ENCODE measurements at places on chromosomes 3 and 15.
A peak's percentile ranks its signal among the peaks of the same experiment; 100 is the strongest.

- H3K4me1 ChIP-seq, result no peaks in the 10 kb centered on the region
- H3K27me3 ChIP-seq, result peaks cover 26% of the 10 kb centered on the region
- H3K4me3 ChIP-seq, result no peak overlapping the region
- H3K27ac ChIP-seq, result no peak overlapping the region
- DNase-seq, result no peak
Observed at GRCh38 chr15:44092221-44092620, 102.8 kb downstream of the FRMD5 start.

DNA sequence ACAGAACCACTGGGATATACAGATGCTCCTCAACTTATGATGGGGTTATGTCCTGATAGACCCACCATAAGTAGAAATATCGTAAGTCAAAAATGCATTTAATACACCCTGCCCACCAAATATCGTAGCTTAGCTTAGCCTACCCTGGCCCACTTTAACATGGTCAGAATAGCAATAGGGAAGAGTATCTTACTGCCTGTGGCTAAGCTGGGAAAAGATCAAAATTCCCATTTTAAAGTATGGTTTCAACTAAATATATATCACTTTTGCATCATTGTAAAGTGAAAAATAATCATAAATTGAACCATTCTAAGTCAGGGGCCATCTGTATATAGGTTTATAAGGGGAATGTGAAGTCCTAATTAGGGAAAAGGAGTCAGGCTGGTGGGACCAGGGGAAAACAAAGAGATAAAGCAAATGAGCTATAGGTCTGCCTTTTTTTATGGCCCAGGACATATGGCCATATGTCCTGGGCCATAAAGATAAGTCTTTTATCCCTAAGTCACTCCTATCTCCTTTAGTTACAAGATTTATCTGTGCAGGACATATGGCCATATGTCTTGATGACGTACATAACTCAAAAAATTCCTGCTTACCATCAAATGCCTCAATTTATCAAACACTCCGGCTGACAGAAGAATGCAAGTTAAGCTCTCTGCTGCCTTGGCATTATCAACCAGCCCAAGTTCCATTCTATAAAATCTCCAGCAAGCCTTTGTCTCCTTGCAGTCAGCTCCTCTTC, 11.2 kb downstream of the RTP3 start:
- H3K4me1 ChIP-seq, result peaks cover 7% of the 10 kb centered on the region
- H3K4me3 ChIP-seq, result no peak overlapping the region
- H3K27ac ChIP-seq, result no peak overlapping the region
- peaks cover 14% of the 10 kb centered on the region for H3K27me3 ChIP-seq
- peaks cover 5% of the 10 kb centered on the region for H3K36me3 ChIP-seq

- H3K27me3 ChIP-seq, result no peaks in the 10 kb centered on the region
- H3K27ac ChIP-seq, result no peak overlapping the region
- H3K4me3 ChIP-seq, result no peak overlapping the region
Observed at GRCh38 chr3:181454451-181455027, 257.2 kb upstream of the SOX2 start.

DNA sequence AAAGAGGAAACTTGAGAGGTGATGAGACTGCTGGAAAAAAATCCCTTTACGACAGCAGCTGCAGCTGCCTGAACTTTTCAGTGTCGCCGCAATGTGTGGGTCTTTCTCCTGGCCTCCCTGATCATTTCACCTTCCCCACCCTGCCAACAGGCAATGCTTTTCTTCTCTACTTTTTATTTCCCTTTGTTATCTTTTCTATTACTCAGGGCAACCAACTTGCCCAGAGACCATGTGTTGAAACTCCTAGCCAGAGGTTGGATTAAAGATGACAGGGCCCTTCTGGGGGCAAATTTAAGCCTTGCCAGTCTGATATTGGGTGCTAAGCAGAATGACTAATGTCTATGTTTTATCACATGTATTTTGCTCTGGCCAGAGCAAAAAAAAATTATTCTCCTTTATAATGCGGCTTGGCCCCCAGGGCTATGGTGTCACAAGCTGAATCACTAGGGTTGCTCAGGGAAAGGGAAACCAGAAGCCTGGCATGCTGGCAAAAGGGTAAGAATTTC, 51.5 kb upstream of the CFAP20DC start:
- H3K27me3 ChIP-seq, result peaks cover 15% of the 10 kb centered on the region
- no peak overlapping the region for H3K4me3 ChIP-seq
- no peak for DNase-seq

DNA sequence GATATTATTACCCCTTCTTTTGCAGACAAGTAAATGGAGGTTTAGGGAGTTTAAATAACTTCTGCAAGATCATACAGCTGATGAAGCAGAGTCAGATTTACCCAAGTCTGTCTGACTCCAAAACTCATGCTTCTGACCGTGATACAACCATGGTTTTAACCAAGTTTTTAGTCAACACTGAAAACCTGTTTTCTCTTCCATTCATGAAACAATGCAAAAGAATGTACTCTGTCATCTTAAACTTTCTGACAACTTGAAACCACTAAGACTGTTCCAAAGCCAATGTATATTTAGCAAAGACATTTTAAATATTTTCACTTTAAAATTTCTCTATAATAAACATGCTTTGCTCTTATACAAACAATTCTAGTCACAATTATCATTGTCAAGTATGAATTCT, 77.0 kb upstream of the RBMS3 start:
- H3K27ac ChIP-seq, result no peak overlapping the region
- H3K27me3 ChIP-seq, result no peaks in the 10 kb centered on the region
- no peaks in the 10 kb centered on the region for H3K36me3 ChIP-seq
- no peaks in the 10 kb centered on the region for H3K4me1 ChIP-seq
- H3K4me3 ChIP-seq, result no peak overlapping the region

DNA sequence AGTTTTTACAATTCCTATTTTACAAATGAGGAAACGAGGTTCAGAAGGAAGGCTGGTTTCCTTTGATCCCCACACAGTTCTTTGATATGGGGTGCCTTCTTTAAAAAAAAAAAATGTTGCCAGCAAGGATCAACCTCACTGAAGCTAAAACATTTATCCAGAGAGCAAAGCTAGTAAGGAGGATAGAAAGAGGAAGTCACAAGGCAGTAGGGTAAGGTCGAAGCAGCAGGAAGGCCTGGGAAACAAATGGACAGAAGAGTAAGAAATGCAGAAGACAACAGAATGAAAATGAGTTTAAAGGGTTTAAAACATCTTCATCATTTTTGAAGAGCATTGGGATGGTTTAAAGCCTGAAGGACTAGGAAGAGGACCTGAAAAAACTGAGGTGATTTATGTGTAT, 30.6 kb upstream of the CP start:
- H3K4me3 ChIP-seq, result no peak overlapping the region
- no peak overlapping the region for H3K27ac ChIP-seq
- no peaks in the 10 kb centered on the region for H3K27me3 ChIP-seq

GRCh38 chr15:88653200-88654064, 14.6 kb downstream of the ISG20 start:
- H3K27me3 ChIP-seq, result no peaks in the 10 kb centered on the region
- H3K27ac ChIP-seq, result peak overlapping the region; percentile 90
- H3K4me1 ChIP-seq, result peaks cover 65% of the 10 kb centered on the region

DNA sequence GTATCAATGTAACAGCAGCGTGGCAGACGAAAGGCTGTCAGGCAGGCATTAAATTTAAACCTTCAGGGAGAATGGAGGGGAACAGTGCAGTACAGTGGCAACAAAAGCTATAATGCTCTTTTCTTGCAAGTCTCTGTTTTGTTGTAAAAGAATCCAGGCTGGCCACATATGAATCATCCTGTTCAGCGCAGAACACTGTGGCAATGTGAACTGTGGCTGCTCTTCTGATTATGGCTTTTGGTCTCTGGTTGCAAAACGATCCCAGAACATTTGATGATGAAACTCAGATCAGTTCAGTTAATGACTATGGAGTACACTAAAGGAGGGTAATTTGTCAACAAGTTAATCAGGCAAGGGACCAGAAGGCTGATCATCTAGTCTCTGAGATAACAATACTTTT, 219.7 kb upstream of the SGO1 start:
- H3K4me3 ChIP-seq, result no peak overlapping the region
- H3K27me3 ChIP-seq, result no peaks in the 10 kb centered on the region
- H3K4me1 ChIP-seq, result no peaks in the 10 kb centered on the region
- no peak overlapping the region for H3K27ac ChIP-seq
- no peak for DNase-seq
- H3K36me3 ChIP-seq, result no peaks in the 10 kb centered on the region

GRCh38 chr3:24538891-24539290, 44.2 kb upstream of the THRB start:
- DNase-seq, result no peak
- H3K4me3 ChIP-seq, result no peak overlapping the region
- H3K36me3 ChIP-seq, result no peaks in the 10 kb centered on the region
- peaks cover 7% of the 10 kb centered on the region for H3K4me1 ChIP-seq
- peaks cover 9% of the 10 kb centered on the region for H3K27me3 ChIP-seq
- no peak overlapping the region for H3K27ac ChIP-seq

DNA sequence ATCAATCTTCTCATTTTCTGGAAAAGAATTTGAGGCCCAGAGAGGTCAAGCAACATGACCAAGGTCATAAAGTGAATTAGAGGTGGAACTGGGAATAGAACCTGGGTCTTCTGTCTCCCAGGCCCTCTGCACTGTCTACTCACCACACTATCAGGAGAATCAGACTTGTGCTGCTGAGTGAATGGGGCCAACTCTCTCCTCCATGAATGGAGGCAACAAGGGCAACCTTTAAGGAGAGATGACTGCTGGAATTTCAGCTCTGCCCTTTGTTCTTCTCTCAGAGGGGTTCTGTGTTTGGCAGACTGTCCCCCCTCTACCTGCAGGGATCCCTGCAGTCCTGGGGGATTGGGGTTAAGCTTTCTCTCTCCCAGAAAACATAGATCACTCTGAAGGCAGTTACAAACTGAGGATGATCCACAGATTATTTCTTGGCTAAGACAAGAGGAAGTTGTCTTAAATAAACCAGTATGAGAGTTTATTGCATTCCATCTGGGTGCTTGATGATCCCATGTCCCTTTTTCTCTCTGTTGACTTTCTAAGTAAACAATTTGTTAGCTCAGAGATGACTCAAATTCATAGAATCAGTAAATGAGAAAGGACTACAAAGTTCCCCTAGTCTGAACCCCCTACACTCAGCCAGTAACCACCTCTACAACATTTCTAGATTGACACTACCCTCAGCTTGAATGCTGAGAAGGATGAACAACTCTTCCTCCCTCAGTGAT, 99.0 kb upstream of the LIPC start:
- peaks cover 14% of the 10 kb centered on the region for H3K27me3 ChIP-seq
- peaks cover 13% of the 10 kb centered on the region for H3K4me1 ChIP-seq
- no peak for DNase-seq
- no peak overlapping the region for H3K4me3 ChIP-seq

DNA sequence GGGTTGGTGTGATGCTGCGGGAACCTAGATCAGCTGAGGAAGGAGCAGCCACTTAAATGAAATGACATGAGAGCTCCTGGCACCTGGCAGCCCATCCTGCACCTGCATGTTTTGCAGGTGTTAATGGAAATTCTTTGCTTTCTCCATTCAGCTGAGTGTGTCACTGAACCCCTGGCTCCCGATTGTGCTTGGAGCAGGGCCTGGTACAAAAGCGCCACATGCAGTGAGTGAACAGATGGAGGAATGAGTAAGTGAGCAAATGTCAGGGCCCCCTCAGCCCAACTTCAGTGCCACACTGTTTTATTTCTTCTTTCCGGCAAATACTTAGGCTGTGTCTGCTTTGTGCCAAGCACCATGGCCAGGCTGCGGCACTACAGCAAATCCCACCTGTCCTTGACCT, 132.2 kb downstream of the ASB7 start:
- no peak overlapping the region for H3K4me3 ChIP-seq
- H3K27me3 ChIP-seq, result peaks cover 21% of the 10 kb centered on the region
- H3K4me1 ChIP-seq, result no peaks in the 10 kb centered on the region
- DNase-seq, result no peak
- H3K27ac ChIP-seq, result no peak overlapping the region

DNA sequence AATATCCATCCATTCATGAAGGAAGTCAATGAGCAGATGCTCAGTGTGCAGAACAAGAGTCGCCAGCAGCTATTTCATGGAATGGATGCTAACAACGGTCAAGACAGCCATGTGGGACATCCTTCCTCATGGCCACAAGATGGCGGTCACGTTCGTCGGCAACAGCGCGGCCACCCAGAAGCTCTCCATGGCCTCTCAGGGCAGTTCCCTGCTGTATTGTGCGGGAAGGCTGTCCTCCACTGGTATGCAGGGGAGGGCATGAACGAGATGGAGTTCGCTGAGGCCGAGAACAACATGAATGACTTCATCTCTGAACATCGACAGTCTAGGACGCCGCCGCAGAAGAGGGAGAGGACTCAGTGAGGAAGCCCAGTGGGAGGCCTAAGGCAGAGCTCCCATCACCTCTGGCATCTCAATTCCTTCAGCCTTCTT, 208.3 kb downstream of the TJP1 start:
- no peak overlapping the region for H3K4me3 ChIP-seq
- no peak overlapping the region for H3K27ac ChIP-seq
- no peak for DNase-seq
- no peaks in the 10 kb centered on the region for H3K4me1 ChIP-seq

GRCh38 chr15:69556344-69556743, 103.7 kb downstream of the RPLP1 start:
- peaks cover 4% of the 10 kb centered on the region for H3K4me1 ChIP-seq
- H3K27ac ChIP-seq, result no peak overlapping the region
- no peaks in the 10 kb centered on the region for H3K36me3 ChIP-seq
- H3K4me3 ChIP-seq, result no peak overlapping the region
- peaks cover 8% of the 10 kb centered on the region for H3K27me3 ChIP-seq
